Immature natural killer cell (primary cell): ENCODE measurements at places on chromosomes 7 and 10.

- DNase-seq, result no peak
Measured at GRCh38 chr7:22182149-22182548, 174.8 kb downstream of the RAPGEF5 start.

DNA sequence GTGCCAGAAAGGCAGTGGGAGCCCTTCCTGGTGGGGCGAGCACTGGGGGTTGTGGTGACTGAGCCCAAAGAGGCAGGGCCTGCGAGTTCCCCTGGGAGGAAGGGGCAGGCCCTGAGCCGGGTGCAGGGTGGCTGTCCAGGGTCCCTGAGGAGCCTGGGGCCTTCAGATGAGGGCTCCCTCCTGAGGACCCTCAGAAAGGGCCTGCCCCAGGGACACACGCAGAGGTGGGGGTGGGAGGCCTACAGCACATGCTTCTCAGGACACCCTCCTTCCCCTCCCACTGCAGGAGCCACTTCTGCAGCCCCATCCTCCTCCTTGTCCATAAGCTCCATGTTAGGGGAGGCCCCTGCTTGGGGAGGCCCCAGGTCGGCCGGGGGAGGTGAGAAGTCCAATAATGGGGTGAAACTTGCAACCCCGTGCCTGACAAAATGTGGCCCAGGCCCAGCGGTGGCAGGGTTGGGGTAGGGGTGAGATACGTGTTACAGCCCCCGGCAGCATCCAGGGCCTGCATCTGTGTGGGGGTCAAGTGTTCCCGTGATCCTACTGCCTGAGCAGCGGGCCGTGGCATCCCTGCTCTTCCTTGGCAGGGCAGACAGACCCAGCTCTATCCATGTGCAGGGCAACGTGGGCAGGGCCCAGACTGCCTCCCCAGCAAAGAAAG, 31.8 kb upstream of the RET start:
- DNase-seq, result no peak

DNA sequence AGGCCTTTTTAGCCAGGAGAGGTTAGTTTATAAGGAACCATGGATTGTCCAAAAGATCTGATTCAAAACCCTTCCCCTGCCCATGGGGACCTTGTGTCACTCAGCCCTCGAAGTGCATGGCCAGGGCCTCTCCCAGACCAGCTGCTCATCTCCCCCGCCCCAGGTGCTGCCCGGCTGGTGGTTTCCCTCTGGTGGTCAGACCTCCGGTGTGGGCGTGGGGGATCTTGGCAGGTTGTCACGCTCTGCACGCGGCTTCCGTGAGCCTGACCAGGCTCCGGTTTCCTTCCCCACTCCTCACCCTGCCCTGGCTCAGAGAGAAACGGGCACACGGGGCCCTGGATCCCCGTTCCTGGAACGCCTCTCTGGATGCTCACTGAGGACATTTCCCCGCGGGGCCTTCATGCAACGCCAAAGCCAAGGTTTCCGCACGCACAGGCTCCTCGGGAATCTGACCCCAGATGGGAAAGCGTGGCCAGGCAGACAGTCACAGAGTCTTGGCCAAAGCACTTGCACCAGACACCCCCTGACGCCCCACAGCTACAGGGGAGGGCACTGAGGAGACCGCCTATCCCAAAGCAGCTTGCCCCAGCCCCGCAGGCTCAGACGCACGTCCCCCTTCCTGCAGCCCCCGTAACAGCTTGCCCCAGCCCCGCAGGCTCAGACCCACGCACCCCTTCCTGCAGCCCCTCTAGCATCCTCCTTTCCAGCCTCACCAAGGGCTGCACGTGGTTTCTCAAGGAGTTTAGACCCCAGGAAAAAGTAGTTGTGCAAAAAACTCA, 7.8 kb upstream of the DIP2C start:
- DNase-seq, result no peak

DNA sequence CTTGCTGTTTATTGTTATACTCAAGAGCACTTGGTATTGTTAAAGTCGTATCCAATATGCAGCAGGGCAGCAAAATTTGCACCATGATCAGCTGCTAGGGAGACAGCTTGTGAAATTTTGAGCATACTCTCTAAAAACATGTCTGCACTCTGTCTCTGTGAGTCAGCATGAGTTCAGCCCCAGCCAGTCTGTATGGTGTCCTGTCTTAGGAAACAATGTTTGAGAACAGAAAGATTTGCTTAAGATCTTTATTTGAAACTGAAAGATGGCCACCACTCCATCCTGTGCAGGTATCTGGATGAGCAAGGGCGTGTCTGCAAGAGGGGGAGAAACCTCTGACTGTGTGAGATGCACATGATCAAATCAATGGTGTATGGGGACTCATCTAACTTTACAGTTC, 97.1 kb downstream of the GNAI1 start:
- no peak for DNase-seq

- DNase-seq, result no peak
Measured at GRCh38 chr10:61410353-61411070, 42.7 kb downstream of the TMEM26 start.

- peak; percentile 4 for DNase-seq
Measured at GRCh38 chr7:155533827-155534690, 12.3 kb downstream of the CNPY1 start.
